ENCODE measurements at places on chromosomes 1 and 21.

DNA sequence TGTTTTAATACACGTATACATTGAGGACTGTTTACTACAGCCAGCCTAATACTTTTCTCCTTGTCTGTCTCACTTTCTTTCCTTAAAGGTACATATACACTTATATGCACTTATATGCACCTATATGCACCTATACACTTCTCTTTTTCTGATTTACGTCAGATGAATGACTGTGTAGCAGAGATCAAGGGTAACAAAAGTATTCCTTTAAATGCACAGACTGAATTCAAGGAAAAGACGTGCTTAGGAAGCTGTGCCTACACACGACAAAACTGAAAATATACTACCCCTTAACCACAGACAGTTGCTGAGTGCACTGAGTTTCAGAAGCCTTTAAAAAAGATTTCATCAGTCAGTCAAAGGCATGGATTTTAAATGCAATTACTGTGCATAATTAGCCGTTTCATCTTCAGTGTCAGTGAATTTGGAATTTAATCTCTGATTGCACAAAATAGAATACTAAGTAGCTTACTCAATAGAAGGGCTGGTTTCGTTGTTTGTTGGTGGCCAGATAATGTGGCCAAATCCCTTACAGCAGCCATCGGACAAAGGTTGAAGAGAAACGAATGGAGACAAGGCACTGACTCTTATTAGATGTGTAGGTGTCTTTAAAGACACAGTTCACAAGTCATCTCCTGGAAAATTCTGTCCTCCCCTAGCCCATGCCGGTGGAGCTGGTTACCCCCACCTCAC is 38.3 kb upstream of the TARBP1 start:
- no peak for DNase-seq

DNA sequence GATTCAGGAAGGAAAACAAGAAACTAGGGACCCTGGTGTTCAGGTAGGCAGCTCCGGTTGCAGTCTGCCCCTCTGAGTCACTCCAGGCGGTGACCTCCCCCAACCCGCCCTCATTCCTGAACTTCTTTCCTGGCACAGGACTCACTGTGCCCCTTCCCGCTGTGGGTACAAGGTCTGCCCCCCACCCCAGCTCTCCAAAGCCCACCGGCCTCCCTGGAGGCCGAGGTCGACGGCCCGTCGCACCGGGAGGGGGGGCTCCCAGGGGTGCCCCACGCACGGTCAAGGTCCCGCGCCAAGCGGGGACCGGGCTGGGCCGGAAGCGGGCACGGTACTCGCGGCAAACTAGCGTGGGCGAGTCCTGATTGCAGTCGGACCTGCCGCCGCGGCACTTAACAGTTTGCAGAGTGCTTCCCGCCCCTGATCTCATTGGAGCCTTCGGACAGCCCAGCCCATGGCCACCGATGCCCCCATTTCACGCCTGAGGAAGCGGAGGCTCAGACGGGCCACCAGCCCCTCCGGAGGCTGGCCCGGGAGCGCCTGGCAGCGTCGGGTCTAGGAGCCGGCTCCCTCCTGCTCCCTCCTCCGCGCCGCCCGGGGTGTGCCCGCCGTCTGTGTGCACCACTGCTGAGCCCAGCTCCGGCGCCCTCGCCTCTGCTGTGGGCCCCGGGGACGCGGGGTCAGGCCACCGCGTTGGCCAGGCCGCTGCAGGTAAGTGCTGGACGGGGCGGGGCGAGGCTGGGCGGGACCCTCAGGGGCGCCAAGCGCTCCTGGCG is at the start of gene GJB3:
TSS of gene GJB3 (plus strand) at position 144 of the 773 bp plus-strand sequence. CDS start 3,549 bp downstream, outside the sequence.
- peak; percentile 37 for DNase-seq

GRCh38 chr1:162578071-162578700 is 16.7 kb downstream of the UAP1 start:
- DNase-seq: no peak

DNA sequence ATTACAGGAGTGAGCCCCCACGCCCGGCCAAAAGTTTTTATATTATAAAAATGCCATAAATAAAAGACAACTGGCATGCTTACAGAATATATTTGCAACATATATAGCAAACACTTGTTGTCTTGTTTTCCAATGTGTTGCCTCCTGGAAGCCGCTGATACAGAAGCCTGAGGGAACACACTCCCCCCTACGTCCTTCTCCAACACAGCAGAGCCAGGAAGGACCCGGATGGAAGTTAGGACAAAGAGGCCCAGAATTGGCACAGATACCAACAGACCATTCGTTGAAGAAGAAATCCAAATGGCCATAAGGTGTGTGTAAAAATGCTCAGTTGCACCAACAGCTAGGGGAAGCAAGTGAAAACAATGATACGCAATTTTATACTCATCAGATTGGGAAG is 1.3 kb upstream of the PLA2G5 start:
- DNase-seq: no peak

- DNase-seq: no peak
These were observed 11.9 kb downstream of the LHX4 start for GRCh38 chr1:180241716-180242544.

DNA sequence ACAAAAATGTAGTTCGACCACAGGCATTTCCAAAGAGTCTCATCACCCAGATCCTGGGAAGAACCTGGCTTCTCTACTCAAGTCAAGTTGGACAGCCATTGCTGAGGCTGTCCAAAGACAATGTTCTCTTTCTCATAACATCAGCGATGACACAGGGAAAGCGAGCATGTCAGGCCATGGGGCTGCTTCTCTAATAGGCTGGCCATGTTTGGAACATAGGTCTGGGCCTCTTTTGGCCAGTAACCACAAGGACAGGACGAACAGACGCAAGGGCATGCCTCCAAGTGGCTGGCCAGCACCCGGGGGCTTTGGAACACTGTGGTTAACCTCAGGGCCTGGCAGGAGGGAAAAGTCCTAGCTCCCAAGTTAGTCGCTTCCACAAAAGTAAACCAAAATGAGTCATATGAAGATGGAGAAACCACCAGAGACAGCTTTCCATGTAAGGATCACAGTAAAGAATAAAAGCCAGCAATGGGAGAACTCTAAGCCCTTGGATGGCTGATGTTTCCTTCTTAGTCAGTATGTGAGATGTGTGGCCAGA is 80.6 kb upstream of the SLC44A3 start:
- no peak for DNase-seq

DNA sequence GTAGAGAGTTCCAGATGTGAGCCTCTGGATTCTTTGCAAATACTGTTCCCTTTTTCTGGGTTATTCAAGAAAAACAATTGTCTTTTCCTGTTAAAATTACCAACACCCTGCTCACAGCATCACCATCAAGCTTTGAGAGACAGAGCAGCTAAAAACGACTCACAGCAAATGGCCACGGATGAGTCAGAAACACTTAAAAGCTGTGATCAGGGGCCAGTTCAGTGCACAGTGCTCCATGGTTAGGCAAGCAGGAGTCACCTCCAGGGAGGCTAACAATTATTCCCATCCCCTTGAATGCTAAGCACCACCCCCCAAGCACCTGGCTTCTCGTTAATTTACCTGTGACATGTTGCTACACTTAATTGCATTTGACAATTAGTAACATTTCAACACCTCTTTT is 128.4 kb upstream of the CAMK1G start:
- DNase-seq: no peak

DNA sequence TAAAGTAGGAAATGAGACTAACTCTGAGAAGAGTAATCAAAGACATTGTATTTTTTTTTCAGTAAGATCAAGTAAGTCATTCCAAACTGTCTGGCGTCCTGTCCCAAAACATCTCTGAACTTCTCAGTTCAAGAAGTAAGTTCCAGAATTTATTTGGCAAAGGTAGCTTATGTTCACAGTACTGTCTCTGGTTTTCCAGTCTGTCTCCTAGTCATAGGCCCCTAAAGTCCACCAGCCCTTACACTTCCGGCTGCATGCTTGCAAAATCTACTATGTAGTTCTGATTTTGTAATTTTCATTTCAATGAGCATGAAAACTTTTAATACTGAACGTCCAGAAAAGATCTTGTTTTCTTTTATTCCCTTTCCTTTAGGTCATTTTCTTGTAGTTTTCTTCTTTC is 61.4 kb upstream of the S1PR1 start:
- no peak for DNase-seq

- DNase-seq: no peak
These were observed 107.2 kb downstream of the SIM2 start for GRCh38 chr21:36806103-36806502.

GRCh38 chr1:56540467-56540866 is 38.9 kb downstream of the PLPP3 start:
- no peak for DNase-seq

- DNase-seq: no peak
These were observed at the start of gene DCDC2B for GRCh38 chr1:32208891-32209328. TSS of gene DCDC2B (plus strand) at chr1:32209089. CDS start at chr1:32209094, 5 bp downstream.

DNA sequence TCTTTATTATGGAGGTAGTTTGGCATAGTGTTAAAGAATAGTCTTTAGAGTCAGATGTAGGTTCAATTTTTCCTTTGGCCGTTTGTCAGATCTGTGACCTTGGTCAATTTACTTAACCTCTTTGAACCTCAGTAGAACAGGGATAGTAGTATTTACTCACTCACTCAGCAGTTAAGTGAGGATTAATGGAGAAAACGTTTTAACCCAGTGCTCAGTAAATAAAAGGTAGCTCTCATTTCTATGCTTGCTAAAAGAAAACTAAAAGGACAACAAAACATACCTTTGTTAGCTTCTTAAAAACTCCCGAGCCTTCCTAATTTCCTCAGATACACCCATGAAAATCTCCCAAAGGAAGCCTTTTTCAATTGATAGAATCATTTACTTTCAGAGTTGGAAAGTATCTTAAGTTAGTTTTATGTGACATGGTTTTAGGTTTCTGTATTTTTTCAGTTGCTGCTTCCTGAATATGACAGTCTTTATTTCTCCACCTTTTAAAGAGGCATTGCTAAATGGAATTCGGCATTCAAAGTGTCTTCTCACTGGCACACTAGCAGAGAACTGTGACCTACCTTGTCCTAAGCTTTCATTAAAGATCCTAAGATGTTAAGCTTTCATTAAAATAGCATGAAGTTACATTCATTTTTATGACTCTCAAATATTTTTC is 7.8 kb downstream of the ABCD3 start:
- DNase-seq: no peak

Measured in stimulated activated CD4-positive, alpha-beta T cell treated with anti-CD3 and anti-CD28 coated beads, Interleukin-15, amount 100 ng/mL, for 24 hours (primary cell).